ENCODE measurements at places on chromosomes 6 and 20. TPM values are rescaled to one million over a fixed set of nuclear protein-coding genes. Genes with fewer than 3 reads are reported as not detected.

The CST5 gene
- total RNA-seq = not detected

The HLA-DRB1 gene
- total RNA-seq = 12.7 TPM

The ENTPD6 gene
- 34.3 TPM for total RNA-seq

The ATRN gene
- 7.6 TPM for total RNA-seq

The TCF21 gene
- total RNA-seq = not detected

The SIGLEC1 gene
- total RNA-seq = not detected

The XPO5 gene
- total RNA-seq = 109 TPM

The CAGE1 gene
- 0.09 TPM for total RNA-seq

The FRS3 gene
- total RNA-seq = 4.8 TPM

The TBXT gene
- not detected for total RNA-seq

The VGLL2 gene
- total RNA-seq = not detected

The BTN2A1 gene
- total RNA-seq = 17.3 TPM

The FBXO30 gene
- total RNA-seq = 2.3 TPM

The RBPJL gene
- total RNA-seq = not detected

The TGM3 gene
- total RNA-seq = not detected

The PLN gene
- total RNA-seq = not detected

The SSTR4 gene
- not detected for total RNA-seq

The COMMD7 gene
- total RNA-seq = 35.9 TPM

The LRRN4 gene
- total RNA-seq = not detected

The ADGRF4 gene
- total RNA-seq = not detected

The TOX2 gene
- total RNA-seq = 1.6 TPM

The HRH3 gene
- not detected for total RNA-seq
